ENCODE measurements at places on chromosomes 1 and 21.

- no peak for DNase-seq
These were observed 53.7 kb upstream of the TMPRSS2 start for GRCh38 chr21:41561701-41562100.

GRCh38 chr1:114482585-114482984 lies 28.4 kb downstream of the TRIM33 start:
- DNase-seq = peak; percentile 31

- no peak for DNase-seq
These were observed 861 bp upstream of the DRAXIN start for GRCh38 chr1:11690397-11691301.

DNA sequence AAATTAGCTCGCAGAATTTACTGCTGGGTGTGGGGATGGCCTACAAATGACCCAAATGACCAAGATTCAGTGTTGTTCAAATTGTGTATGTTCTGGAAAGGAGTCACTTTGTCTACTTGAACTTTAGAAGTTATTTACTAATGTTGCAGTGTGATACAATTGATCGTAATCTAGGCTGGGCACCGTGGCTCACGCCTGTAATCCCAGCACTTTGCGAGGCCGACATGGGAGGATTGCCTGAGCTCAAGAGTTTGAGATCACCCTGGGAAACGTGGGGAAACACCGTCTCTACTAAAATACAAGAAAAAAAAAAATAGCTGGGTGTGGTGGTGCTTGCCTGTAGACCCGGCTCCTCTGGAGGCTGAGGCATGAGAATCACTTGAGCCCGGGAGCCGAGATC lies 57.6 kb upstream of the TMPRSS2 start:
- no peak for DNase-seq

- no peak for DNase-seq
These were observed 30.5 kb downstream of the TMCC2 start for GRCh38 chr1:205258261-205258691.

DNA sequence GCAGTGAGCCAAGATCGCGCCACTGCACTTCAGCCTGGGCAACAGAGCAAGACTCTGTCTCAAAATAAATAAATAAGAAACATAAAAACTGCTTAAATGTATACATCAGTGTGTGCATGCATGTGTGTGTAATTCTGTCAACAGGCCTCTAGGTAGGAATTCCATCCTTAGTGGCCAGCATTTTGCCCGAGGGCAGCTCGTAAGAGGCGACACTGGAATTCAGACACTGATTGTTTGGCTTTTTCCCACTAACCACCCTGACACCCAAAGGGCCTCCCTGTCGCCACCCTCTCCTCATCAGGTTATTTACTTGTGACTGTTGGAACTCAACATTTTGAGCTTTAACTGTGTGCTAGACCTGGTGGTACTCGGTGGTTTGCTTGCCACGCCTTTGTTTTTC lies 64.0 kb upstream of the KIF1B start:
- no peak for DNase-seq
